ENCODE measurements at places on chromosomes 1 and 21. TPM values are rescaled to one million over a fixed set of nuclear protein-coding genes. Genes with fewer than 3 reads are reported as not detected.

The CADM3 gene
- total RNA-seq, result not detected

The CCDC30 gene
- 1.9 TPM for total RNA-seq

The S100A1 gene
- not detected for total RNA-seq

The MAP10 gene
- 1.8 TPM for total RNA-seq

The RHOU gene
- total RNA-seq, result 0.64 TPM

The APOBEC4 gene
- not detected for total RNA-seq

The WNT9A gene
- total RNA-seq, result 0.13 TPM

The PRMT2 gene
- 71.6 TPM for total RNA-seq

The IL12RB2 gene
- total RNA-seq, result 35.1 TPM

The DYNLT5 gene
- not detected for total RNA-seq

The TMEM52 gene
- total RNA-seq, result 0.94 TPM

The GBP6 gene
- total RNA-seq, result 0.22 TPM

The CELA3A gene
- total RNA-seq, result not detected

The SPRR2F gene
- total RNA-seq, result not detected

The PRELP gene
- not detected for total RNA-seq

The DDR2 gene
- total RNA-seq, result 0.20 TPM

The BGLAP gene
- 1.5 TPM for total RNA-seq

The CLDN19 gene
- not detected for total RNA-seq
